ENCODE measurements at places on chromosomes 13 and 19.

GRCh38 chr13:33348366-33348765, 62.8 kb upstream of the STARD13 start:
- DNase-seq = no peak

DNA sequence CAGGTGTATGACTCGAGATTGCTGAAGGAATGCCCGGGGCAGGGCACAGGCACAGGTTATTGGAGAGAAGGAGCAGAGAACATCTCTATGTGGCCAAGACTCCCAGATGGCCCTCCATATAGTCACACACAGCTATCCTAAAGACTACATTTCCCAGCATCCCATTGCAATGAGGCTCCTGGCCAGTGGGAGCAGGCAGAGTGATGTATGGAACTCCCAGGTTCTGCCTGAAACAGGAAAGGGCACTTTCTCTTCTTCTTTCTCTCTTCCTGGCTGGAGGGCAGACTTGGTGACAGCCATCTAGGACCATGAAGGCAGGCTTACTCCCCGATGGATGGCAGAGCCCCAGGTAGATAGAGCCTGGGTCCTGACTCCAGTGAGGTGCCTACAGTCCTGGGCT, 13.5 kb downstream of the PPP1R13L start:
- no peak for DNase-seq

- DNase-seq = no peak
Observed at GRCh38 chr13:111319998-111320911, at the start of gene TEX29. TEX29 (plus strand) TSS chr13:111320642; CDS start chr13:111320891, 249 bp downstream.

DNA sequence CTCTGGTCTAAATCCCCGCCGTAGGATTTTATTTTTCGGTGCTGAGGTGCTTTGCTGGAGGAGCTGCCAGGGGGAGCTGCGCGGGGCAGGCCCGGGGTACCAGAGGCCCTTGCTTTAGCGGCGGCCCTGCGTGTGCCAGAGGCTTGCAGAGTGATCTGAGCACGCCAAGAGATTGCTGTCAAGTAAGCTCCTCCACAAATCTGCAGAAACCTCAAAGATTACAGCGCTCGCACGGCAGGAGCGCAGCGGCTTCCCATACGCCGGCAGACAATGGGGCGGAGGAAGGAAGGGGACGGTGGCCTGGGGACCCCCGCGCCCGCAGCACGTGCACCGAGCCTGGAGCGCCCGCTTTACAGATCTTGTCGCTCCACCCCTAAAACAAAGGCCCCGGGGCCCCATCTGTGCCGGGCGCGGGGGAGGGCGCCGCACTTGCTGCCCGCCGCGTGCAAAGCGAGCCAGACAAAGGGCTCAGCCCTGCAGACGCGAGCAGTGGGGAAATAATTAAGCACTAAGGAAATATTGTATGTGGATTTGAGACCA, 9.1 kb upstream of the C19orf12 start:
- DNase-seq = peak; percentile 32

GRCh38 chr13:36770741-36771140, 48.3 kb upstream of the RFXAP start:
- no peak for DNase-seq

GRCh38 chr13:110756219-110756631, 42.7 kb downstream of the ING1 start:
- no peak for DNase-seq

DNA sequence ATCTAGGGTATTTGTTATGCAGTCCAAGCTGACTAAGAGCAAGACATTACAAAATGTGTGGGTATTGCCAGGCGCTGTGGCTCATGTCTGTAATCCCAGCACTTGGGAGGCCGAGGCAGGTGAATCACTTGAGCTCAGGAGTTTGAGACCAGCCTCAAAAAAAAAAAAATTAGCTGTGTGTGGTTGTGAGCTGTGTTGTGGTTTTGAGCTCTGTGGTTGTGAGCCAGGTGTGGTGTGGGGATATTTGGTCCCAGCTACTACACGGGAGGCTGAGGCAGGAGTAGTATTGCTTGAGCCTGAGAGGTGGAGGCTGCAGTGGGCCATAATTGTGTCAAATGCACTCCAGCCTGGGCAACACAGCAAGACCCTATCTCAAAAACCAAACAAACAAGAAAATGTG, 5.6 kb upstream of the KEAP1 start:
- DNase-seq = no peak

DNA sequence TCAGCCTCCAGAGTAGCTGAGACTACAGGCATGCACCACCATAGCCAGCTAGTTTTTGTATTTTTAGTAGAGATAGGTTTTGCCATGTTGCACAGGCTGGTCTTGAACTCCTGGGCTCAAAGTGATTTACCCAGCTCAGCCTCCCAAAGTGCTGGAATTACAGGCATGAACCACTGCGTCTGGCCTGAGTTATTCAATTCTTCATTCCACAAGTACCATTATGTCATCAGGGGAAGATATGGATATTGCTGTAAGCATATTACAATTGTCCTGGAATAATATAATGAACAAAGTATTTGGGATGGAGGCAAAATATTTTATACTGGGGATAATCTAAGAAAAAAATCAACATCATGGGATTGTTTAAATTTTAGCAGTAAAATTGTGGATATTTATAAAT, 646.0 kb upstream of the SLITRK6 start:
- DNase-seq = no peak

- no peak for DNase-seq
Observed at GRCh38 chr13:108463340-108463739, 166.1 kb upstream of the MYO16 start.

- DNase-seq = peak; percentile 25
Observed at GRCh38 chr19:48739404-48740163, 826 bp downstream of the RASIP1 start.

DNA sequence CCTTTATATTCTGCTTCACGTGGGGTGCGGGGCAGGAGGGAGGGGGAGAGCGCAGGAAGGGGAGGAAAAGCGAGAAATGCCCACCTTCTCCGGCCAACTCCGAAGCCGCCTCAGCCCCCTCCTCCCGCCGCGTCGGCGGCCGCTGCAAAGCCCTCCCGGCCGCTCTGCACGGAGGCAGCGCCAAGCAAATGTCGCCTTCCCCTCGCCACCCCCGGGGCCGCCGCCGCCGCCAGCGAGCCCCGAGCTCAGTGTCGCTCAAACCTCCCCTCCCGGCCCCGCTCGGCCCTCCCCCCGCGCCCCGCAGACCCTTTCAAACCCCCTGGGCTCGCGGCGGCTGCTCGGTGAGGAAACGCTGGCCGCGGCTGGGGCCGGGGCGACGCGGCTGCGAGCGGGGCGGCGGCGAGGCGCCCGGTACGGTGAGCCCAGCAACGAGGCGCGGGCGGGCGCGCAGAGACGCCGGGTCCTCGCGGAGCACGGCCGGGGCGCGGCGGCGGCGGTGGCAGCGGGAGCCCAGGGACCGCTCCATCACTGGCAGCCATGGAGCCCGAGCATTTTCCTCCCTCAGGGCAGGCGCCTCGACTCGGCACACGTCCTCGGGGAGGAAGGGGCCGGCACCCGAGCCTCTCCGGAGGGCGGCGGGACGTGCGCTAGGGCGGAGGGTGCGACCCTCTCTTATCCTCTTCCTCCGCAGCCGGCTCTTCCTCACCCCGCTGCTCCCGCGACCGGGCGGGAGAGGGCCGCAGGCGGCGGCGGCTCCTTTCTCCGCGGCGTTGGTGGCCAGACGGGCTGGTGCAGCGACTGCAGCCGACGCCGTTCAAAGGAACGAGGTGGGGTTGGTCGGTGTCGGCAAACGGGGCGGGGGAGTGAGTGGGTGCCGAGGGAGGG, 463 bp upstream of the TSC22D1 start:
- DNase-seq = no peak

DNA sequence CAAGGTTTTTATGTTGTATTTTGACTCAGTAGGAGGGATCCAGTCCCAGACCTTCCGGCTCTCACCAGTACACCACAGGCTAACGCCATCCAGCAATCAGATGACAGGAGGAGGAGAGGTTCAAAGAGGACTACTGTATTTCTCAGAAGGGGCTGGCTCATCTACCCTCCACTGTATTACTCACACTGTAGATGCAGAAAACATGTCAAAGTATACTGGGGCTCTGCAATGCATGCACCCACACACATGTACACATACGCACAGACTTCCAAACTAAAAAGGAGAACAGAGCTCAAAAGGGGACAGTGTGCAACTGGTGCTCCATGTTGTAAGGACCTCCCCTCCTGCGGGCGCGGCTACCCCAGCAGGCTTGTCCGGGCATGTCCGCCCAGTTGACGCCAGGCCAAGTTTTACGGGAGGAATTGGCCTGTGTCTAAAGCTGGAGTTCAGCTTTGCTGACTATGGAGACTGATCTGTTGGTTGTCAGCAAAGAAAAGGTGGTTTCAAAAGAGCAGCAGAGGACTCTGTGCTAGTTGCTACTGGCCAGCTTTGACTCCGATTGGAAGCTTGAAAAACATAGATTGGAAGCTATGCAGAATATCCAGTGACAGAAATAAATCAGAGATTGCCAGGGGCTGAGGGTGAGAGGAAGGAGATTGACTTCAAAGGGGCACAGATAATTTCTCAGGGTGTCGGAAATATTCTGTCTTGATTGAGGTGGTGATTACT, 314.2 kb downstream of the DLEU7 start:
- no peak for DNase-seq

- no peak for DNase-seq
Observed at GRCh38 chr19:31232871-31233270, 116.4 kb downstream of the TSHZ3 start.

- DNase-seq = no peak
Observed at GRCh38 chr13:105952233-105952972, 583.1 kb downstream of the EFNB2 start.

DNA sequence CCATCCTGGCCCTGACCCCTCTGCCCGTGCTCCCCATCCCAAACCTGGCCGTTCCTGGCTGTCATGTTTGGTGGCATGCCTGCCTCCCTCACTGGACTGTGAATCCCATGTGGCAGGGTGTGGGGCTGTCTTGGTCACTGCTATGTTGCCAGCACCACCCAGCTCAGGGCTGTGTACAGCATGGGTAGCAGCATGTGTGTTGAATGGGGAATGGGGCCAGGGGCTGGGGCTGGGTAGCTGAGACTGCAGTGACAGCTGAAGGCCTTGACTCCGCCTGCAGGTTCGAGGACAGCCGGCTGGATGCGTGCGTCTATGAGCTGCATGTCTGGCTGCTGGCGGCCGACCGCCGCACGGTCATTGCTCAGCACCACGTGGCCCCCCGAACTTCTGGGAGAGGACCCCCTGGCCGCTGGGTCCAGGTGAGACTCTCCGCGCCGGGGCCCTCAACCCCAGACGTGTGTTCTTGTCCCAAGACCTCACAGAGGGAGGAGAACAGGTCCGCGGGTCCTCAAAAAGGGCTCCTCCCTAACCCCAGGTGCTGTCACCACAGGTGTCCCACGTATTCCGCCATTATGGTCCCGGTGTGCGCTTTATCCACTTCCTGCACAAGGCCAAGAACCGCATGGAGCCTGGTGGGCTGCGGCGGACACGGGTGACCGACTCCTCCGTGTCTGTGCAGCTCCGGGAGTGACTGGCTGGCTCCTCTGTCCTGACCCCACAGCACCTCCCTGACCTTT, 3.5 kb downstream of the NCCRP1 start:
- DNase-seq = no peak

- DNase-seq = no peak
Observed at GRCh38 chr19:27770095-27770494, 1442.9 kb downstream of the UQCRFS1 start.

DNA sequence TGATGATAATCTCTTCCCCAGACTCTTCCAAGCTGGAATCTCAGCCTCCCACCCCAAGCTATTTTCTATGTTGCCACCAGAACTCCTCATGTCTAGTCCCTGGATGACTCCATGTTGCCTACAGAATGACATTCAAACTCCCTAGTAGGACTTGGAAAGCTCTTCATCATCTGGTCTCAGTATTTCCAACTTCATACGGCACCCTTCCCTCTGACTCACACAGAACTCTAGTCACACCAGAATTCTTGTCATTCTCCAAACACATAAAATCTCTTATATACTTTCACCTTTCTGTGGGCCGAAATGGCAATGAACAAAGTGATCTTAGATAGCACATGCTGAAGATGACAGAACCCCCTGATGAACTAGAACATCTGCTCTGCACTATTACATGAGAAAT, 86.2 kb downstream of the CAB39L start:
- DNase-seq = no peak

- no peak for DNase-seq
Observed at GRCh38 chr19:38513762-38514167, 80.3 kb downstream of the RYR1 start.

- no peak for DNase-seq
Observed at GRCh38 chr19:36916991-36917390, 859 bp downstream of the ZNF568 start.

- no peak for DNase-seq
Observed at GRCh38 chr13:57653229-57653989, 21.9 kb downstream of the PCDH17 start.
